Glutamatergic neuron (in vitro differentiated cells): ENCODE measurements at places on chromosomes 5 and 9.

DNA sequence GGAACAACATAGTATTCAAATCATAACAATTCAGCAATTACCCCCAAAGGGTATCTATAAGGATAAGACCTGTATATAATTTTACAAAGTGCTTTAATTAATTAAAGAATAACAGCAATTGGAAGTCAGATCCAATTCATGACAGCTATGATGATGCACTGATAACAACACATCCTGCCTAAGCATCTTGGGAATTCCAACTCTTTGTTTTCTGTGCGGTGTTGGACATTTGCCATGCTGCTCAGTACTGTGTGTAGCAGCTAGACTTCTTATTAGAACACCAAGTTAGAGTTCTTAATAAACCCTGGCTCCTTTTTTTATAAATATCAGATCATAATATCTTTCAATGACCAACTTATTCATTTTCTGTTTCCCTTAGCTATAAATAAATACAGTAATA lies 209.0 kb downstream of the SEC61B start:
- no peak for DNase-seq

DNA sequence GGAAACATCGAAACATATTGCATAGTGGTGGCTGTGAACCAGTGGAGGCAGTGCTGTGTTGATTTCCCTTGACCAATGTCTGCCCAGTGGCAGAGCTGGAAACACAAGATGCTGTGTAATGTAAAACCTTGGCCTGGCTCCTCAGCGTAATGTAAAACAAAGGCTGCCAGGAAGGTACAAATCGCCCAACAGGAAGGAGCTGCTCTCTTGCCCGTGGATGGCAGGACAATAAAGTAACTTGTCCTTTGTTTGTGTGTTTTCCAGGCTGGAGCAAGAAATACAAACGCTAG lies 143.4 kb downstream of the PALM2AKAP2 start:
- no peak for DNase-seq

GRCh38 chr5:36801523-36801922 lies 75.0 kb upstream of the NIPBL start:
- DNase-seq: no peak

DNA sequence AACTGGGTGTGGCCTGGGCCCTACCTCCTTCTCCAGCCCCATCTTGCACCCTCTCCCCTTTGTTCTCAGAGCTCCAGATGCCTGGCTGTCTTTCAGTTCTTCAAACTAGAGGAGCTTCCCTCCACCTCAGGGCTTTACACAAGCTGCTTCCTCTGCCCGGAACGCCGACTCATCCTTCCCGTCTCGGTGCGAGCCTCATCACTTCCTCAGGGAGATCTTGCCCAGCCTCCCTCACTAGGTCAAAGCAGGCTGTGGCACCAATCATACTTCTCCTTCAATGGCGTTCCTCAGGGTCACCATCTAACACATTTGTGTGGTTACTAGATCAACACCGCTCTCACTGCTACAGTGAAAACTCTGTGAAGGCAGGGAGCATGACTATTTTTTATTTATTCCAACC lies 56.2 kb upstream of the ZSWIM6 start:
- DNase-seq: no peak

GRCh38 chr9:118268046-118268445 lies 563.8 kb downstream of the TLR4 start:
- DNase-seq: no peak

- DNase-seq: no peak
Observed at GRCh38 chr5:160843240-160843639, 8.8 kb downstream of the ATP10B start.

DNA sequence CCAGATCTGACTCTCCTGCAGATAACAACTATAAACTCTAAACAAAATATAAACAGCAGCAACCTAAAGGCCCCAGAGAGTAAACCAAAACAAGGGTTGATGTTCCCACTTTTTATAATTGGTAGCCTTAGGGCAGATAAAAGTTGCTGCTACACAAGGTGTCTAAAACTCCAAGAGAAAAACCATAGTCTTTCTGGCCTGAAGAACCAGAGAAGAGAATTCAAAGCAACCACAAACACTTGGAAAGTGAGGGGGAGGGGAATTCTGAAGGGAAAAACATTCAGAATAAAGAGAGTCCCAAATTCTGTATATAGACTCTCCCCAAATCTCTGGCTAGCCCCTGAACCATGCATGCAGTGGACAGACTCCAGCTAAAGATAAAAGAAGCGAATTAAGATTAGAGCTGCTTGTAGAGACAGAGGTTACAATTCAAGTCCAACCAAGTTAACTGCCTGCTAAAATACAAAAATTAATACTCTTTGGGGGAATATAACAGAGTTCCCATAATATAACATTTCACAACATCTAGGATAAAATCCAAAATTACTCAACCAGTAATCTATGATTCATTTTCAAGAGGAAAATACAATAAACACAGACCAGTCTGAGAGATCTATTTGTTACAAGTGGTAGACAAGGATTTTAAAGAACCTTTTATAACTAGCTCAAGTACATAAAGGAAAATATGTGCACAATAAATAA lies 37.5 kb upstream of the RGMB start:
- no peak for DNase-seq
